ENCODE measurements at places on chromosomes 5 and 9. TPM values are rescaled to one million over a fixed set of nuclear protein-coding genes. Genes with fewer than 3 reads are reported as not detected.

DNA sequence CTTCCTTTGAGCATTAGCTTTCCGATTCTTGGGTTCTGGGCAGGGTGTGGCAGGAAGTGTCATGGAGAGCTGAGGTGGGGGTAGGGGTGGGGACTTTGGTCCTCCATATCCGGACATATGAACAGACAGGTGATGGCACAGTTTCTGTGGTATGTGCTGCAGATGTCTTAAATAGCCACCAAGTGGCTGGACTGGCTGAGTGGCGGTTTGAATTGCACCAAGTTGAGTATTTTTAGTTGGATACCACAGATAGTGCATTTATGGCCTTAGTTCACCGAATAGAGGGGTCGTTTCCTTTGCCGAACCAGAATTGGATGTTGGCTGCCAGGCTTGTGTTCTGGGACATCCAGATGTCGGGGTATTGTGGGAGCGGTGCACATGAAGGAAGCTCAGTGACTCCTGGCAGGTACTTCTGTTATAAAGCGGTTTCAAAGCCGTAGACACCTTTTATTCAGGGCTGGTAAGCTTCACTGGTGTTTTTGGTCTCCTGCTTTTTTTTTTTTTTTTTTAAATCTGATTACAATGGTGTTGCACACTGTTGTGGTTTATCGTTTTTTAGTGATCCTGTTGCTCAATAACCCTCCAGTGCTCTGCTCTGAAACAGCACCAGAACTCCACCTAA is 15.1 kb upstream of the TNFAIP8 start:
- DNase-seq = no peak
- H3K4me3 ChIP-seq = no peak overlapping the region
- peaks cover 7% of the 10 kb centered on the region for H3K4me1 ChIP-seq
- no peaks in the 10 kb centered on the region for H3K27me3 ChIP-seq

DNA sequence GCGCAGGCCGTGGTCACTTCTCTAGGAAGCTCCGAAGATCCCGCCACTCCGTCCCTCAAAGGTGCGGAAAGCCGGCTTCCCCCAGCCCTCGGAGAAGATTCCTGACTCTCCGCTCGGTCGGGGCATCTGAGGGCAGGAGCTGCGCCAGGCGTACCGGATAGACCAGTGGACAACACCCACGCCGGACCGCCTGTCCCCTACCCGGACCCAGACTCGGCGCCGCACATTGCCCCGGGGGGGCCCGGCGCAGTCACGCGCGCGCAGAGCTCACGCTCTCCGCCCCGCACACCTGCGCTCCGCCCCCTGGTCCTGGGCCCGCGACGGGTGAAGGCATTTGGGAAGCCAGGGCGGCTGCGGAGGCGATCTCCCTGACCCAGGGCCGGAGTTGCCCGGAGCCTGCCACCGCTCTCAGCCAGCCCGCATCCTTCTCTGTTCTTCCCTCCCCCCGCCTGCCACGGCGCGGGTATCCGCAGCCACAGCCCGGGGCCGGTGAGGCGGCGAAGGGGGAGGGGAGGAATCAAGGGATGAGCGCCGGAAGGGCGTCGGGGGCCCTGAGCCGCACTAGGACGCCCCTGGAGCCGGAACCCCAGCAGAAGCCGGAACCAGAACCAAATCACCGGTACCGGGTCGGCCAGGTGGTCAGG is 448 bp downstream of the RELL2 start:
- DNase-seq = no peak
- H3K27me3 ChIP-seq = no peaks in the 10 kb centered on the region
- H3K4me1 ChIP-seq = peaks cover 17% of the 10 kb centered on the region

GRCh38 chr9:130110596-130111021 is 56.9 kb downstream of the GPR107 start:
- no peaks in the 10 kb centered on the region for H3K4me1 ChIP-seq
- no peaks in the 10 kb centered on the region for H3K27me3 ChIP-seq
- no peak overlapping the region for H3K27ac ChIP-seq
- H3K4me3 ChIP-seq = no peak overlapping the region

DNA sequence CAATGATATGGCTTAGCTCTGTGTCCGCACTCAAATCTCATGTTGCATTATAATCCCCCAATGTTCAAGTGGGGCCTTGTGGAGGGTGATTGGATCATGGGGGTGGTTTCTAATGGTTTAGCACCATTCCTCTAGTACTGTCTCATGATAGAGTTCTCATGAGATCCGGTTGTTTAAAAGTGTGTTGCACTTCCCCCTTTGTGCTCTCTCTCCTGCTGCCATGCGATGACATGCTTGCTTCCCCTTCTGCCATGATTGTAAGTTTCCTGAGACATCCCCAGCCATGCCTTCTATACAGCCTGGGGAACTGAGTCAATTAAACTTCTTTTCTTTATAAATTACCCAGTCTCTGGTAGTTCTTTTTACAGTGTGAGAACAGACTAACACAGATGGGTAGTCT is 427.1 kb downstream of the CHSY3 start:
- no peaks in the 10 kb centered on the region for H3K4me1 ChIP-seq
- no peak overlapping the region for H3K4me3 ChIP-seq
- no peak overlapping the region for H3K27ac ChIP-seq
- no peaks in the 10 kb centered on the region for H3K36me3 ChIP-seq
- H3K27me3 ChIP-seq = no peaks in the 10 kb centered on the region
- no peak for DNase-seq

DNA sequence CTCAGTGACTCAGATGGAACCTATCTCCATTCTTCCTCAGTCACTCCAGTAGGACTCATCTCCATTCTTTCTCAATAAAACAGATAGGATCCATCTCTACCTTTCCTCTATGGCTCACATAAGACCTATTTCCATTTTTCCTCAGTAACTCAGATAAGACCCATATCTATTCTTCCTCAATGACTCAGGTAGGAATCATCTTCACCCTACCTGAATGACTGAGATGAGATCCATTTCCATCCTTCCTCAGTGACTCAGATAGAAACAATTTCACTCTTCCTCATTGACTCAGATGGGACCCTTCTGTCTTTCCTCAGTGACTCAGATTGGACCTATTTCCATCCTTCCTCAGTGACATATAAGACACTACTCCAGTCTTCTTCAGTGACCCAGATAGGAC is 165.1 kb downstream of the FBXO4 start:
- H3K27me3 ChIP-seq = no peaks in the 10 kb centered on the region
- no peak for DNase-seq
- H3K36me3 ChIP-seq = no peaks in the 10 kb centered on the region
- H3K4me1 ChIP-seq = no peaks in the 10 kb centered on the region
- no peak overlapping the region for H3K27ac ChIP-seq
- H3K4me3 ChIP-seq = no peak overlapping the region

DNA sequence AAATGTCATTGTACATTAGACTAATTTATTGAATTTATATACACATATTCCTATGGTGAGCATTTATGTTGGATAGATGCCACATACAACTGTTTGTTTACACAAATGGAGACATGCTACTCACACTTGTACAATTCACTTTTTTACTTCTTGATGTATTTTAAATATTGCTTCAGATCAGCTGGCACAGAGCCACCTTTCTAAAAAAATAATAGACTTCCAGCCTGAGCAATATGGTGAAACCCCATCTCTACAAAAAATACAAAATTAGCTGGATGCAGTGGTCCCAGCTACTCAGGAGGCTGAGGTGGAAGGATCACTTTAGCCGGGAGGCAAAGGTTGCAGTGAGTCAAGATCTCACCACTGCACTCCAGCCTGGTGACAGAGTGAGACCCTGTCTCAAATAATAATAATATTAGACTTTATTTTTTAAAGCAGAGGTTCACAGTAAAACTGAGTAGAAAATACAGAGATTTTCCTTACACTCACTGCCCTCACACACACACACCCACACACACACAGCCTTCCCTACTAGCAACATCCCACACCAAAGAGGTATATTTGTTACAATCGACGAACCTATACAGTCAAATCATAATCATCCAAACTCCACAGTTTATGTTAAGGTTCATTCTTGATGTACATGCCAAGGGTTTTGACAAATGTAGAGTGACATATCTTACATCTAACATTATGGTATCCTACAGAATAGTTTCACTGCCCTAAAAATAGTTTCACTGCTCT is 16.5 kb upstream of the ADRB2 start:
- H3K36me3 ChIP-seq = no peaks in the 10 kb centered on the region
- H3K27ac ChIP-seq = no peak overlapping the region
- peaks cover 7% of the 10 kb centered on the region for H3K4me1 ChIP-seq
- H3K27me3 ChIP-seq = peaks cover 1% of the 10 kb centered on the region

- no peaks in the 10 kb centered on the region for H3K27me3 ChIP-seq
- H3K36me3 ChIP-seq = no peaks in the 10 kb centered on the region
- no peak within 1 kb of the TSS for H3K27ac ChIP-seq
These were observed at the start of gene SLCO4C1 for GRCh38 chr5:102296178-102296817. SLCO4C1 (minus strand) TSS chr5:102296284; CDS start chr5:102296262, 22 bp downstream.

GRCh38 chr9:87390361-87390760 is 107.3 kb upstream of the DAPK1 start:
- no peak overlapping the region for H3K27ac ChIP-seq
- DNase-seq = no peak
- peaks cover 8% of the 10 kb centered on the region for H3K4me1 ChIP-seq

- no peak overlapping the region for H3K4me3 ChIP-seq
- no peak overlapping the region for H3K27ac ChIP-seq
- H3K36me3 ChIP-seq = no peaks in the 10 kb centered on the region
These were observed 37.0 kb downstream of the SYK start for GRCh38 chr9:90838581-90839154.

DNA sequence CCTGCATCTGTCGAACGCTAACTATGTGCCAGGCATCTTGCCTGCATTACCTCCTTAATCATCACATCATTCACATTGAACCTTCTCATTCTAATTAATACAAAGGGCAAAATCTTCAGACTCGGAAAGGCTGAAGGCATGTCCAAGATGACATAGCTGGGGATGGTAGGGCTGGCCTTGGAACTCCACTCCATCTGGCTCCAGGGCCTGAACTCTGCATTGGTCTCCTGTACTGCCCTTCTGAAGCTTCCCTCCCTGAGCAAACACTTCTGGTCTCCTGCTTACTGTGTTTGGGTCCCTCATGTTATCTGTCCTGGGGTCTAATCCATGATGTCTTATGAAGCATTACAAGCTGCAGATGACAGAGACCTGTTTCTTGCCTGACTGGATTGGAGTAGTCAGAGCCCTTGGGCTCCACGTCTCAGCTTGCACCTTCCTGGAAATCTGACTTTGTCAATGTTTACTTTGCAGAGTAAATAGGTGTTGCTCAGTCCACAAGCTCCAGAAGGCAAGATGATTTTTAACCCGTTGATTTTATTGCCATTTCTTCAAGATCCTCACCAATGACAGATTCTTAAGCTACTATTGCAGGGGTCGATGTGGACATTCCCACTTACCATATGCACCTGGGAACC is 106.1 kb downstream of the GALNT10 start:
- DNase-seq = peak; percentile 56
- no peak overlapping the region for H3K4me3 ChIP-seq
- peaks cover 29% of the 10 kb centered on the region for H3K4me1 ChIP-seq
- H3K36me3 ChIP-seq = no peaks in the 10 kb centered on the region

DNA sequence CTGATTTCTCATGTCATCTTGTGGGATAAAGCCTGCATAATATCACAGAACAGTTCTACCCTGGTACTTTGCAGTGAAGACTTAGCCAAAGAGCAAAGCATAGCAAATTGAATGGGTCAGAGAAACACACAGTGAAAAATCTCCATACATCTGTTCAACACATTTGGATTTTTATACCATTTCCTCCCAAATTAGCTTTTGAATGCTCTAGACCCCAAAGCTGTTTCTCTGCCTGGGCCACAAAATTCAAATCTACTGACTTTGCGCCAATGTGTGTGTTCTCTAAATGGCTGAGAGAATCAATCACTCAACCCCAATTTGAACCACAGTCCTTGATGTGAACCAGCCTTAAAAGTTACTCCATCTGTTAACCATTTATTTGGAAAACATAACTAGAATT is 236.9 kb upstream of the NFIL3 start:
- no peaks in the 10 kb centered on the region for H3K36me3 ChIP-seq
- no peaks in the 10 kb centered on the region for H3K4me1 ChIP-seq
- DNase-seq = no peak
- no peak overlapping the region for H3K4me3 ChIP-seq

- no peak overlapping the region for H3K27ac ChIP-seq
- H3K4me3 ChIP-seq = no peak overlapping the region
- DNase-seq = no peak
- no peaks in the 10 kb centered on the region for H3K4me1 ChIP-seq
- no peaks in the 10 kb centered on the region for H3K36me3 ChIP-seq
- no peaks in the 10 kb centered on the region for H3K27me3 ChIP-seq
These were observed 17.3 kb downstream of the PTGES start for GRCh38 chr9:129735546-129735945.

DNA sequence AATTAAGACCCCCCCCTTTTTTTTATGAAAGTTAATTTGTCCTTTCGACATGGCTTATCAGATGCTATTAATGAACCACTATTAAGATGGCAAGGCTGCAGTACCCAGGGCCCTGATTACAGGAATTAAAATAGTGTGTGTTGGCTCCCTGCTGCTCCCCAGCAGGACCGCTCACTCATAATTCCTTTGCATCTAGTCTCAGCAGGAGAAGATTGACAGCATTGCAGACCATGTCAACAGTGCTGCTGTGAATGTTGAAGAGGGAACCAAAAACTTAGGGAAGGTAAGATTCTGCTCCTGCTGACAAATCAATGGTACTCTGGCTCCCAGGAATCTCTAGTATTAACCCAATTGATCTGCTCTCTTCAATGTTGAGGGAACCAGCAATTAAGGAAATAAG is 61.0 kb downstream of the STX17 start:
- H3K27me3 ChIP-seq = no peaks in the 10 kb centered on the region
- H3K4me1 ChIP-seq = peaks cover 14% of the 10 kb centered on the region
- no peak overlapping the region for H3K4me3 ChIP-seq
- DNase-seq = no peak
- H3K27ac ChIP-seq = peak overlapping the region; percentile 6

GRCh38 chr9:107387409-107387808 is 102.2 kb downstream of the KLF4 start:
- no peaks in the 10 kb centered on the region for H3K36me3 ChIP-seq
- peaks cover 22% of the 10 kb centered on the region for H3K4me1 ChIP-seq

The TYRP1 gene
- not detected for total RNA-seq

The PKN3 gene
- total RNA-seq = 1.6 TPM

The CYLC2 gene
- not detected for total RNA-seq

The THOC3 gene
- total RNA-seq = 81.0 TPM

All from Caco-2 (cell line).